Kasumi-1 (cell line): ENCODE measurements at places on chromosomes 12 and 14.

DNA sequence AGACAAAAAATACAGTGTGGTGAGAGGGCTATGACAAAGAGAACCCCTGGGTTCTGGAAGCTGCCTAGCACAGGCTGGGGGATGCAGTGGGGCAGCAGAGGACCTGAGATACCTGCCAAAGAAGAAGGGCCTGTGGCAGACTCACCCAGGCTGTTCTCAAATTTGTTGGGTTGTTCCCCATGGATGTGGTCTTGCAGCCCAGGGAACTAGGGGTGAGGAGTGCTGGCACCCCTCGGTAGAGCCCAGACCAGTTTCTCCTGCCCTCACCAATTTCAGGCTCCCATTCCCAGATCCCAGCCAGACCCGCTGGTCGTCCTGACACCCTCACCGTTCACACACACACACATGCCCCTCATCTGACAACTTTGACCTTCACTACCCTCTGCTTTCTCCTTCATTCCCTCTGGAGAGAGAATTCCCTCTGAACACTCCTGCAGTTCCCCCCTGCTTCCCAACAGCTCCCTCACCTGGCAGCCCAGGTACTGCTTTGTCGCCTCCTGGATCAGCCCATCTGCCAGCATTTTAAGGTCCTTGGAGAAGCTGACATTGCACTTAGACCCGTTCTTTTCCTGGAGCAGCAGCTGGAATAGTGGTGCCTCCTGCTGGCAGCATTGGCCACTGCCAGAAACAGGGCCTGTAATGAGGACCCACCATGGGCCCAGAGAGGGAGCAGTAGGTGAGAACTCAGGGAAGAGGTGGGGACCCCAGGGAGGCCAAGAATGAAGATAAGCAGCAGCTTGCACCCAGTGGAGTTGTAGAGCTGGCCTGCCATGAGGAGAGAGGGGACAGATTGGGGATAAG, 5.9 kb upstream of the GDF11 start:
- peak; percentile 84 for DNase-seq

GRCh38 chr14:23694085-23694948, 58.2 kb downstream of the DHRS2 start:
- DNase-seq, result peak; percentile 81

DNA sequence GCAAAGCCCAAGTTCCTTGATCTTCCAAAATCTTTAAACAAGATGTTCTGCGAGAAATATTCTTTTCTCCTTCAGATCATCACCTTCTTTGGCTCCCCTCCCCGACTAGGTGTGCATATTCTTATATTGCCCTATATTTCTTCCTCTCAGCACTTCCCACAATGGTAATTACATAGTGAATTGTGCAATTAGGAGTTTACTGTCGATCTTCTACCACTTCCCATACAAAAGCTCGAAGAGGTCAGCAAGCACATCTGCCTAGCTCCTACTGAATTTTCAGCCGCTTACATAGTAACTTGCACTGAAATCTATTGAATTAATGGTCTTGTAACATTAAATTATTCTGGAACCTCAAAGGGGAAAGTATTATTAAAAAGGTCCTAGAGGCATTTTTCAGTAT, 16.7 kb downstream of the OSBPL8 start:
- no peak for DNase-seq

- DNase-seq, result no peak
Observed at GRCh38 chr14:61649283-61649682, 46.0 kb upstream of the HIF1A start.

- no peak for DNase-seq
Observed at GRCh38 chr12:10069099-10069498, 29.7 kb downstream of the CLEC1A start.

DNA sequence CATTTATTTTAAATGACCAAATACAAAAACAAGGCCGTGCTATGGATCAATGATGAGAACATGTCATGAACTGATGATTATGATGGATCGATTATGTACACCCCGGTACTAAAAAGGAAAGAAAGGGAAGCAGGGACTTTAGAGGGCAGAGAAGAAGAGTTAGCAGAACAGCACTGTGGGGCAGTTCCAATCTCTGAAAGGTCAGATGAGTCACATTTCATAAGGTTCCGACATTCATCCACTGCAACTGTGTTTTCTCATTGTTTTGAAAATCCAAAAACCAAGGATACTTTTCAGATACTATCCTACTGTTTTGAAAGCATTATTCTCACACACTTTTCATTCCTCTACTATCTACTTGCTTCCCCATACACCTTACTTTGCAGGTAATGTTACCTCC, 169.3 kb downstream of the STXBP6 start:
- no peak for DNase-seq

- no peak for DNase-seq
Observed at GRCh38 chr14:22981876-22982476, 375 bp downstream of the AJUBA start.

DNA sequence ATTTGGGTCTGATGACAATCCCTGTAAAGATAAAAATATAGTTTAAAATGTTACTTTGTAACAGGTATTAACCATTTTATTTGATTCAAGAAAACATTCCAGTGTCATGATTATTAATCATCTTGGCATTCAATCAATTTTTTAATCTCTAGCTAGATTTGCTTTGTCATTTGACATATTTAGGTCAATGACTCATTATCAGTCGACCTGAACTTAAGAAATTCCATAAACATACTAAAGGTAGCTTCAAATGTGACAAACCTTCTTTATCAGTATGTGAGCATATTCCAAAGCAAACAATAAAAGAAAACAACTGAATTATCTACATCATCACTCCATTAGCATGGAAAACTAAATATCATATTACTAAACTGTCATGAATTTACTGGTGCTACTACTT, 50.8 kb upstream of the CDKL1 start:
- no peak for DNase-seq

DNA sequence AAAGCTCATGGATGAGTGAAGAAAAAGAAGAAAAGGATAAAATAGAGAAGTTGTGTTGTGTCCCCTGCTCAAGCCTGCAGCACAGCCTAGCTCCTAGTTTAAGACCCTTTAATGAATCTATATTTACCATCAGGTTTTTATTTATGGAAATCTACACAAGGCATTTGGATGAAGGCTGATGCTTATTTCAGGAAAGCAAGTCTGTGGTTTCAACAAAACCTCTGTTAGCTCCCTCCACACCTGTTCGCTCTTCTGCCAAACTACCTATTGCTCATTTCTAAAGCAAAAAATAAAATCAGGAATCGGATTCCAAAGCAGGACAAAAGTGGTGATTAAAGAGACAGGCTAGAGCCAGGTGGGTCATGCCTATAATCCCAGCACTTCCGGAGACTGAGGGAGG, 18.9 kb upstream of the MAP3K9 start:
- DNase-seq, result no peak

DNA sequence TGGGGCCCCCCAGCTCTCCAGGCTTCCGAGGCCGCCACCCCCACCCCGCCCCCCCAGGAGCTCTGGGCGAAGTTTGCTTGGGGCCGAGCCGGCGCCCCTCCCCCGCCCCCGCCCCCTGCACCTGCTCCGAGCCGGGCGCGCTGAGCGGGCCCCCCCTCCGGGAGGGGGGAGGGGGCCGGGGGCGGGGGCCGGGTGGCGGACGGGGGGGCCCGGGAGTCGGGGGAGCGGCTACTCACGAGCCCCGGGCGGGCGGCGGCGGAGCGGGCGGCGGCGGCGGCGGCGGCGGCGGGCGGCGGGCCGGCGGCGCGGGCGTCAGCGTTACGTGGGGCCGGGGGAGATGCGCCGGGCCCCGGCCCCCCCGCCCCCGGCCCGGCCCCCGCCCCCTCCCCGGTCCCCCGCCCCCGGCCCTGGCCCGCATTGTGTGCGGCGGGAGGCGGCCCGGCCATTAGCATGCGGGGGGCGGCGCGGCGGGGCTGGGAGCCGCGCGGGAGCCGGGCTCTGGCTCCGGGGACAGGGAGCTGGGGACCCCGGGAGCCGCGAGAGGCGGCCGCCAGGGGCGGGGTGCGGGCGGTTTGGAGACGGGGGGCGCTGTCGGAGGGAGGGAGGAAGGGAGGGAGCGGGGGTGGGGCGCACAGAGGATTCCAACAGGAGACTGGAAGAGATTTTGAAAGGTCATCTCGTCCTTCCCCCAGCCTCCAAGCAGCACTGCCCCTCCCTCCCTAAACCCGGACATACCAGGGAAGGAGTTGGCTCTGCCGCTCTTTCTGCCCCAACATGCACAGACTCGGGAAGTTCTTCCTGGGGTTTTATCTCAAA, at the start of gene ZNF219:
Gene ZNF219 (minus strand): TSS at position 580 of the 816 bp plus-strand sequence. CDS start 5,064 bp downstream, outside the sequence.
- DNase-seq, result peak; percentile 36

GRCh38 chr12:120064054-120064940, 52.3 kb downstream of the RAB35 start:
- no peak for DNase-seq

DNA sequence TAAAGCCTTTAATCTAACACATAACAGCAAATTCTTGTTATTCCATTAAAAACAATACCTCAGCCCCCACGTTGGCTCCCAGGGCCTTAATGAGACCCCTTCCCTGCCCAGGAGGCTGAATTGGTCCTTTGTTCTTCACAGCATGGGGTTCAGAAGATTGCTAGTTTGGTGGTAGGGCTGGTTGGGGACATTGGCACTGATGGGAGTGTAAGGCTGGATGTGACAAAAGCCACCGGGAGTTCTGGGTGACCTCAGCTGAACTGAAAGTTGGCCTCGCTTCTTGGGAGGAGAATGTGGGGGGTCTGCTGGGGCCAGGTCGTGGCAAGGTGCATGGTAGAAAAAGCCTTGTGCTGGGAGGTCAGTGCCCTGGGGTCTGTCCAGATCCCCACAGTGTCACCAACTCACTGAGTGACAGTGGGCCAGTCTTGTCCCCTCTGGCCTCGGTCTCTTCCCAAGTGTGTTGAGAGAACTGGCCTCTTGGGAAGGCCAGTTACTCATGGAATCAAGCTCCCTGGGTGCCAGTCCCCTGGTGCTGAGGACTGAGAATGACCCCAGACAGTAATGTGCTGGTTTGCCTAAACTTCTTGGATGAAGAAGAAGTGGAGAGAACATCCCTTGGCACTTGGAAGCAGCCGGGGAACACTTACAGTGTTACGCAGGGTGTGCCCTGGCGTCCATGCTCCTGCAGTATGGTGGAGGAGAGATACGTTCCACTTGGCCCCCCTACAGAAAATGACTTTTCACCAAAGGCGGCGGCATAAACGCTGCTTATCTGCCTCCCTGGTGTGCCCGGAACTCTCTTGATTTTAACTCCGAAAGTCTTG, 283.7 kb upstream of the RTL1 start:
- DNase-seq, result no peak

GRCh38 chr14:22003461-22003860, 329.8 kb upstream of the OR4E1 start:
- no peak for DNase-seq

- no peak for DNase-seq
Observed at GRCh38 chr14:34231626-34232025, 230.4 kb downstream of the SPTSSA start.

DNA sequence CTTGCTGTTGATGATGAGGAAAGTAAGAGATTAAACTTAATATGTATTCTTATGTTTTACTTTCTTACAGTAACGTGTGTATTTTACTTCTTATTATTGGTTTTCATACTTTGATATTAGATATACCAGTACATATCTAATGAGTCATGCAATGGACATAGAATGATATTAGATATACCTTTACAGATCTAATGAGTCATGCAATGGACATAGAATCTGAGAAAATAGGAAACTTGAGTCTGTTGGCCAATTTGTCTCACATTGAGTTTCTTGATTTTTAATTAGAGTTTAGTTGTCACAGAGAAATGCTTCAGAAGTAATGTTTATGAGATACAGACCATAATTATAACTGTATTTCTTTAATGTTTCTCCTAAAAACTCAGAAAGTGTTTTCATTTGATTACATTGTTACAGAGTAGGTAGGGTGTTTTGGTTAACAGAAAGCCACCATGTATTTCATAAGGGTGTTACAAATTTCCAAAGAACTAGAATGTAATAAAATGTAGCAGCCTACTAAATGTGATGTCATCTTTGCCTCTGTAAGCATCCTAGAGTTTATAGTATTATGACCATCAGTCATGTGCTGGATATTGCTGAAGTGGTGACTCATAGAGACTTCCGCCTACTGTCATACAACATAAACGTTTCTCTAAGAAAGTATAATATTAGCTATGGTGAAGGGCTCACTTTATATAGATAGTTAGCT, 3.0 kb downstream of the GAS2L3 start:
- DNase-seq, result peak; percentile 5

- no peak for DNase-seq
Observed at GRCh38 chr14:94690896-94691659, 78.8 kb downstream of the GSC start.

- DNase-seq, result no peak
Observed at GRCh38 chr12:104863296-104863948, 94.7 kb downstream of the SLC41A2 start.

- no peak for DNase-seq
Observed at GRCh38 chr14:32471181-32471580, 142.1 kb downstream of the AKAP6 start.

DNA sequence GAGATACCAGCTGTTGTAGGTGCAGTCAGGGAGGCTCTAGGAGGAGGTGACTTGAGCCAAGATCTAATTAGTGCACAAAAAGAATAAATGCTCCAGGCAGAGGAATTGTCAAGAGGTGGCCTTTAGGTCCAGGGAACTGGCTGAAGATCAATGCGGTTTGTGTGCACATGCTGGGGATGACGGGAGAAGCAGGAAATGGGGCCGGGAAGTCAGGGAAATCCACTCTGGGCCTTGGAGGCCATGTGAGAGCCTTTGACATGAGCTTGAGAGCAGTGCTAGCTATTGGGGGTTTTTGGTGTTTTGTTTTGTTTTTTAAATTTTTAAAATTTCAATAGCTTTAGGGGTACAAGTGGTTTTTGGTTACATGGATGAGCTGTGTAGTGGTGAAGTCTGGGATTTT, 67.4 kb downstream of the MVK start:
- no peak for DNase-seq

DNA sequence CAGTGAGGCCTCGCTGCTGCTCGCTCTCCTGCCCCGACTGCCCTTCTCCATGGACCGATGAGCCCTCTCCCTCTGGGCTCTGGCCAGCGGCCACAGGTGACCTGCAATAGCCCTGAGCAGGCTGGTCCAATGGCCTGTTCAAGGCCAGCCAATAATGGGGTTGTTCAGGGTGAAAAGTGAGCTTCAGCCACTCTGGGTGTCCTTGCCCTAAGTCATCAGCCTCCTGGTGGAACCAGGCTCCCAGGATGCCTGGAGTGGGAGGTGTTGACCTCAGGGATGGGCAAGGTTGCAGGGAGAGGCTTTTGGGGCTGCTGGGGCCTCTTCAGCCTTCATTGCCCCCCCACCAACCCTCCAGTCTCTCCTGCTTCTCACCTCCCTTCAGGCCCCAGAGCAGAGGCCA, 79.7 kb downstream of the RFLNA start:
- no peak for DNase-seq

GRCh38 chr12:126069549-126070165, 1004.4 kb downstream of the AACS start:
- DNase-seq, result peak; percentile 49

- DNase-seq, result no peak
Observed at GRCh38 chr12:104520242-104520900, 63.6 kb downstream of the CHST11 start.

DNA sequence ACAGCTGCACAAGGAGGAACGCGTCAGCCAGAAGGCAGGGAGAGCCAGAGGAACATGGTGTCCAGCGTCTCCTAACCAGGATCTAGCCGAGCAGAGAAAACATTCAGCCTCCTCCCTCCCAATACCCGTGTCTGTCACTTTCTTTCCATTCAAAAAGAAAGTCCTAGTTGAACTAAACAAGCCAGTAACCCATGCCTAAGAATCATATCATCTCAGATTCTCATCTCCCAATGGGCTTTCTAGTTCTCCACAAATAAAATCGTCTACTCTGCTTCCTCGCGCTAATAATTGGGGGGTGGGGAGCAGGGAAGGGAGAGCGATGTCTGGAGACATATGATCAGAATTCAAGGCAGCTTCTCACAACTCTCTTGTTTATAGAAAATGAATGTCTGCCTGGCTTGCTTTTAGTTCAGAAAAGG, 7.4 kb downstream of the NKX2-1 start:
- DNase-seq, result no peak
